ENCODE measurements at places on chromosomes 5 and 9.

DNA sequence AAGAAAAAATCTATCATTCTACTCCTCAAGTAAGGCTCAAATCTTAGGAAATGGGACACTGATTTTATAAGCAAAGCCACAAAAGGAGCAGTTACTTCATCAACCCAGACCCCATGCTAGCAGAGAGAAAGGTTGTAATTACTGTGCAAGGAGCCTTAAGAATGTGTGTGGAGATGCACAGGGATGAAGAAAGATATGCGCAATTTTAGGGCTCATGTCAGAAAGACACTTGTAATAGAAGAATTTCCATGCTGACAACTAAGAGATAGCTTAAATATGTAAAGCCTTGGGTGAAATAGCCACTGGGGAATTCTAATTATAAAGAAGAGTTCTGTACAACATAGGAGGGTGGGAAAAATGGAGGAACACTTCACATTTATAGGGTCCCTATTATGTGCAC, 141.8 kb downstream of the CRB2 start:
- no peak for DNase-seq

DNA sequence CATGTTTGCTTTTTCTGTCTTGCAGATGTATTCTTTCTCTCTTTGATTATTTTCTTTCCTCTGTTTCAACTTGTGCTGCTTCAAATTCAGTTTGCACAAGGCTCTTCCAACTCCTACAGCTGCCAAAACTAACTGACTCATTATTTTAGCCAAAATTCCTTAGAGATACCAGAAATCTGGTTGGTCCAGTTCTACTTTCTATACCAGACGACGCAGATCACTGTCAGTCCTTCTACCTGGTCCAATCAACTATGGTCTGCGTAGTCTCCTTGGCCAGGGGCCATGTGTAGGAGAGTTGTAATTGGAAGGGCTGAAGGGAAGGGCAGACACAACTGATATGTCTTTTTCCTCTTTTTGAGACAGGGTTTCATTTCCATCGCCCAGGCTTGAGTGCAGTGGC, 51.9 kb upstream of the JAK2 start:
- no peak for DNase-seq

DNA sequence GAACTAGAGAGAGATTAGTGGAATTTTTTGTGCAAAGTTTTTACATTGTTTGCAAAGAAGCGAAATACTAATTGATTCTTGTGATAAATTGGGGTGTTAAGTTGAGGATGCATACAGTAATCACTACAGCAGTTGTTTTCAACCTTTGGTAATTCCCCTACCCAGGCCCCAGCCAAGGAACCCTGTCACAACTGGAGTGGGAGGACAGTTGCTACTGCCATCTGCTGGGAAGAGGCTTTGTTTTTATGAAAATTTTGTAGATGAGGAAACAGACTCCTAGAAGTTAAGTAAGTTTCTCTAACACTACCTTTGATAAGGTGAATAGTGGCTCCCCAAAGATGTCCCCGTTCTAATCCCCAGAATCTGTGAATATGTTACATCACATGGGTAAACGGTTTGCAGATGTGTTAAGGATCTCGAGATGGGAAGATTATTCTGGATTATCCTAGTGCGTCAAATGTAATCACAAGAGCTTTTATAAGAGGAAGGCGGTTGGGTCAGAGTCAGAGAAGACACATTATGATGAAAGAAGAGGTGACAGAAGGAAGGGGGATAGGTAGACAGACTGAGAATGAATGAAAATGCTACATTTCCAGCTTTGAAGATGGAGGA, 34.0 kb upstream of the PPP1R2B start:
- DNase-seq, result no peak

GRCh38 chr5:135269931-135270421, 129.1 kb downstream of the MACROH2A1 start:
- DNase-seq, result no peak

DNA sequence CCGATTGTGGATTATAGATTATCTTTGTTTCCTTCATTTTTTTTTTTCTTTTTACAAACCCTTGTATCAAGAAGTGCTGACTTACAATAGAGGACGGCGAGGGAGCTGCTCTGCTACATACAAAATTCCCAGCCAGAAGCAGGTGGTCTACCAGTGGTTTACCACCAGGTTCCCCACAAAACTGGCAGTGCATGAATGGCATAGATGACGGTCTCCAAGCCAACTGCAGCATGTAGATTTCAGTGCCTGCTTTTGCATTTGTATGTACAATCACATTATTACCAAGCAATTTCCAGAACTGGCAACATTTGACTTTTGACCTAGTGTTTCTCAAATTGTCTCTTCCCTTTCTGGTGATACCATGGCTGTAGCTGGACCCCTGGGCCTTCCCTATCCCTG, 84.0 kb downstream of the ACER2 start:
- DNase-seq, result no peak

- DNase-seq, result no peak
Observed at GRCh38 chr5:156582193-156582598, 255.2 kb downstream of the SGCD start.

- no peak for DNase-seq
Observed at GRCh38 chr5:63101870-63102269, 523.3 kb downstream of the LRRC70 start.

- no peak for DNase-seq
Observed at GRCh38 chr5:68315679-68316271, 100.2 kb downstream of the PIK3R1 start.

GRCh38 chr5:1007221-1007680, 1.4 kb upstream of the NKD2 start:
- no peak for DNase-seq

GRCh38 chr5:110925398-110925797, 146.1 kb upstream of the TSLP start:
- DNase-seq, result no peak

- DNase-seq, result no peak
Observed at GRCh38 chr9:129419382-129419899, 201.5 kb downstream of the C9orf50 start.

DNA sequence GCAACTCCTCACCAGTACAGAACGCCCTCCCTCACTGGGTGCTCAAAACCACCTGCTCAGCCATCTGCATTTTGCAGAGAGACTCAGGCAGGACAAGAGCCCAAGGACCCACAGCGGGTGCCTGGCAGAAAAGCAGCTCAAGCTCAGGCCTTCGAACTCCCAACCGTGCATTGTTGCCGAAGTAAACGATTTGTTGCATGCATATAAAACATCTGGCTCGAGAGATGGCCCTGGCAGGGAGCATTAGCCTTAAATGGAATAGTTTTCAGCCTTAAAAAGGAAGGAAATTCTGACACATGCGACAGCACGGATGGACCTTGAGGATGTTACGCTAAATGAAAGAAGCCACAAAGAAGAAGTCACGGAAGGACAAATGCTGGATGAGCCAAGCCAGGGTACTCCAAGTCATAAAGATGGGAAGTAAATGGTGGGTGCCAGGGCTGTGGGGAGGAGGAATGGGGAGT, 160.4 kb upstream of the PHYKPL start:
- DNase-seq, result no peak

- DNase-seq, result no peak
Observed at GRCh38 chr9:128314697-128315096, 7.5 kb downstream of the TRUB2 start.

- DNase-seq, result no peak
Observed at GRCh38 chr5:1107167-1108022, 4.5 kb downstream of the SLC12A7 start.

GRCh38 chr5:147479949-147480348, 29.9 kb downstream of the DPYSL3 start:
- DNase-seq, result no peak

DNA sequence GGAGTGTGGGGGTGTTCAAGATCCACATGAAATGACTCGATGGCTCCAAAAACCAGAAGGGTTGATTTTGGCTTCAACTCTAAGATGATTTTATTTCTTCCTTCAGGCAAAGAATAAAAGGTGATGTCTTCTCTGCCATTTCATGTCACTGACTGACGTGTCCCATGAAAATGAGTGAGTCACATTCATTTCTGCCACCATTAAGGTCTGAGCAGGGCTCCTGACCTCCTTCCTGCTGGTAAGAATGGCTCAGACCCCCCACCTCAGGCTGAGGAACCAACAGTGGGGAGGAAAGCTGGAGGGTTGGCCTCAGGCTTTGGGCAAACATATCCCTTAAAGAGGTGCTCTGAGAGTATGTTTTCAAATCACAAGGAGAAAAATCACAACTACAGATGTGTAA, 53.9 kb upstream of the ZNF354A start:
- no peak for DNase-seq

DNA sequence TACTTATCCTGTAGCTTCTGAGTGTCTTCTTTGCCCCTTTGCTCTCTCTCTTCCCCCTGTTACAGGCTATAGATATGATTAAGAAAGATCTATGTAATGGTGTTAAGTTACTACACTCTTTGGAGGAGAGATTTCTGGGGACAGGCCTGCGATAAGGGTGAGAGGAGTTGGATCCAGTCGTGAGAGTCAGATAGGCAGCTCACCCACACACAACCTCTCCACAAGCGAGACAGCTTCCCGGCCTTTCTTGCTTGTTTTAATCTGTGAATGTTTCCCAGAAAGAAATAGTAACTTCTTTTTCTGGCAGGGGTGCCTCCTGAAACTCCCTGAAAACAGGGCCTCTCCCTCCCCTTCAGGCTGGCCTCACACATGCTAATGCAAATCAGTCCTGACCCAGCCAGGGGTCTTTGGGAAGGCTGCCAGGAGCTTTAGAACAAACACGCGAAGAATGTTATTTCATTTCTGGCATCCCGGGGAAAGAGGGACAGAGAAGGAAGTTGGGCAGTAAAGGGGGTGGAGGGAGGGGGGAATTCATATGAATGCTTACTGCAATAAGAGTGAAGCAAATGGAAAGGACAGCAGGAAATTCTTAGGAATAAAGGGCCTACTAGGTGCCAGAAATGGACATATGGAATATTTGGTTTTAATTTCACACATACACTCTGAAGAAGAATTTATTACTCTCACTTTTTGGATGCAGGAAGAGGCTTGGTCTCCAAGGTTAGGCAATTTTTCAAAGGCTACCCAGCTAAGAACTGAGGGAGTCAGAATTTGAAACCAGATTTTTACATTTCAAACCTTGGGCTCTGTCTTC, 215.8 kb upstream of the TRIM32 start:
- DNase-seq, result peak; percentile 73

DNA sequence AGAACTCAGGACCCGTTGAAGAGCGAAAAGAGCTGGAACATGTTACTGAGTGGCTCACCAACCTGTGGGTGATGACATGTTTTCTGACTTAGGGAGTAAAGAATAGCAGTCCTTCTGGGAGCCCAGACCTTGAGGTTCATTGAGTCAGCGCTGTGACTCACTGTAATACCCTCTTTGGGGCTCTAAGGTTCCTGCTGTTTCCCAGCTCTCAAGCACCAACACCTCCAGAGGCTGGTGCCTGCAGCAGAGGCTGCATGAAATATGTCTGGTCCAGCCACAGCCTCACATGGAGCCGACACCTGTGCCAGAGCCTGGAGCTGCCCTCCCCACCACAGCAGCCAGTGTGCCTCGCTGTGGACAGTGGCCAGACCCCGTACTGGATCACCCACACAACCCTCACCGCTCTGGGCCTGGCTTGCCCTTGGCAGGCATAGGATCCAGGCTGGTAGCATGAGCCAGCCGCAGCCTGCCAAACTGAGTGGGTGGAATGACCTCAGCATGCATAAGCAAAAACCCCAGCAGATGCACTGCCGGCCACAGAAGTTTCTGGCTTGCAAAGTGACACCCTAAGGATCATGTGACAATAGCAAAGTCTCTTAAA, 143.5 kb upstream of the MRPS30 start:
- no peak for DNase-seq

DNA sequence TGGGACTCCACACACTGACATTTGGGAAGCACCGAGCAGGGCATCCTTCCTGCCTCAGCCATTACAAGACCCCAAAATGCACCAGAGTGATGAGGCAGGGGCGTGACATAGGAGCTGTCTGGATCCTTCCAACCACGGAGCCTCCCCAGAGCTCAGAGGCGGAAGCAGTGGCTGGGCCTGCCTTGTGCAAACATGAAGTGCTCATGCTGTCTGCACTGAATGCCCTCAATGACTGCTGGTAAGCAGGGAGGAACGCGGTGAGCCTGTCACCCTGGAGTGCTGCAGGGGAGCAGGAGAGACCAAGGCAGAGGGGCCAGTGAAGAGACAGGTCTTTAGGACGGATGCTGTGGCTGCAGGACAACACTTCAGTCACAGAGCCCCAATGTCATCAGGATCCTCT, 60.2 kb upstream of the HRH2 start:
- no peak for DNase-seq

GRCh38 chr5:124745928-124746915, at the start of gene ZNF608:
Gene ZNF608 (minus strand): TSS chr5:124746639. CDS start chr5:124744989, 1,650 bp downstream.
- peak; percentile 61 for DNase-seq

DNA sequence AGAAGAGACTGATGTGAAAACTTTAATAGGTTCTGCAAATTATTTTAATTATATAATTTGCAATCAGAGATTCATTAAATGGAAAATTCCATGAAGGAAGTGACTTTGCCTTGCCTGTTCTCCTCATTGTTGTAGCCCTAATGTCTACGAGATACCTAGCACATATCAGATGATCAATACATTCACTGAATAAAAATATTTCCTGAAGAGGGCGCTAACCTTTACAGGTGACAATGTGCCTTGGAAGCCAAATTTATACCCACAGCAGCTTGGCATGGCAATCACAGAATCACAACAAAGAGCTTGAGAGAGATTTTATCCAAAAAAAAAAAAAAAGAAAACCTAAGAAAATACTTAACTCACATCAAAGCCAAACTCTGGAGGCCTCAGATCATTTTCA, 17.4 kb downstream of the HAUS6 start:
- no peak for DNase-seq

- DNase-seq, result no peak
Observed at GRCh38 chr5:39759701-39760100, 334.9 kb upstream of the DAB2 start.

DNA sequence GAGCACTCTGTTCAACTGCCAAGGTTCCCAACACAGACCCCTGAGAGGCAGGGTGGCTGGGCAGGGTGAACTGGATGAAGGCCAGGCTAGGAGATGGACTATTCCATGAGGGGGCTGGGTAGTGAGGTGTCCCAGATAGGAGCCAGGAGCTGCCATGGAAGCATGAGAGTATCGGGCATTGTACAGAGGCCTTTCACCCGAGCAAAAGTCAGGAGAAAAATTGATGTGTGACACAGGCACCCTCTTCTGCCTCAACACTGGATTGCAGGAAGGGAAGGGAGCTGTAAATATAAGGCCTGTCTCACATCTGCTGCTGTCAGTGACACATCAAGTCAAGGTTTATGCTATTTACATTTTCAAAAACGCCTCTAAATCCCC, 74.6 kb downstream of the UBAP1 start:
- no peak for DNase-seq

DNA sequence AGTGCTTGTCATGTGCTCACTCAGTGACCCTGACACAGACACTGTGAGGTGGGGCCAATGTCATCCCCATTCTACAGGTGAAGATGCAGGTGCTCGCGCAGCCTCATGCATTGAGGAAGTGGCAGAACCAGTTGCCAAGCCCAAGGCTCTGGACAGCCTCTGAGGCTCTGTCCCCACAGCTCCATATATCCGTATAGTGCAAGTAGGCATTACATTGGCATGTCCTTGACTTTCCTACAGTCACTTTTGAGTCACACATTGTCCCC, 58.8 kb upstream of the ANGPTL2 start:
- DNase-seq, result peak; percentile 29

DNA sequence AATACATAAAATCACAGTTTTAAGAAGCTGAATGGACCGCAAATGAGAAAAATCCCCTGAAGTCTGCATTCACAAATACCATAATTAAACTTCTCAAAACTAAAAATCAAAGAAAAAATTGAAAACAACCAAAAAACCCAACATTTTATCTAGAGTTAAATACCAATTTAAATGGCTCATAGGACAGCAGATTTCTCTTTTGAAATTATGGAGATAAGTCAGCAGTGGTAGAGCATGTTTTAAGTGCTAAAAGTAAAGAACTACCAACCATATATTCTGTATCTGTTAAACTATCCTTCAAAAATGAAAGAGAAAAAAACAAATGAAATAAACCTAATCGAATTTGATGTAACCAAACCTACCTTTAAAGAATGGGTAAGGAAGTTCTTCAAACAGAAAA, 862.8 kb downstream of the TAF11L14 start:
- no peak for DNase-seq
